ENCODE measurements at places on chromosomes 13 and 19.

GRCh38 chr19:38281811-38282566, 17.6 kb downstream of the SPINT2 start:
- DNase-seq: no peak

GRCh38 chr13:96746886-96747285, 247.4 kb downstream of the OXGR1 start:
- DNase-seq: no peak

- DNase-seq: no peak
Observed at GRCh38 chr13:37495046-37495445, 103.5 kb downstream of the POSTN start.

DNA sequence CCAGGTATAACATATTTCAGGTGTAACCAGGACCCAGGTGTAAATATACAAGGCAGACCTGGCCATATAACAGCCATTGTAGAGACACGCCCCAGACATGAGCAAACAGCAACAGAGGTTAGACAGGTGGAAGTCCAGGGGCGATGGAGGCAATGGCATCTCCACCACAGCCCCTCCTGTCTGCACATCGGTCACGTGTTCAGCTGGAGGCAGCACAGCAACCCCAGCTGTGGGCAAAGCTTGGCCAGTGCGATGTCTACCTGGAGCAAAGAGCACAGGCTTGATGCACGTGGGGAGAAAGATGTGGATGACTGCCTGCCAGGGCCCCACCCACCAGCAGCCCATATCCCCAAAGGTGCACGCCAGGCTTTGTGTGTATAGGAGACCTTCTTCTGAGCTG, 4.4 kb downstream of the CYP4F2 start:
- no peak for DNase-seq

GRCh38 chr13:113609616-113610015, 25.1 kb downstream of the TFDP1 start:
- no peak for DNase-seq

GRCh38 chr19:46821512-46822409, 28.9 kb downstream of the AP2S1 start:
- no peak for DNase-seq

- DNase-seq: no peak
Observed at GRCh38 chr19:6232601-6233055, 47.1 kb downstream of the MLLT1 start.
